ENCODE measurements at places on chromosomes 3 and 15. TPM values are rescaled to one million over a fixed set of nuclear protein-coding genes. Genes with fewer than 3 reads are reported as not detected.

DNA sequence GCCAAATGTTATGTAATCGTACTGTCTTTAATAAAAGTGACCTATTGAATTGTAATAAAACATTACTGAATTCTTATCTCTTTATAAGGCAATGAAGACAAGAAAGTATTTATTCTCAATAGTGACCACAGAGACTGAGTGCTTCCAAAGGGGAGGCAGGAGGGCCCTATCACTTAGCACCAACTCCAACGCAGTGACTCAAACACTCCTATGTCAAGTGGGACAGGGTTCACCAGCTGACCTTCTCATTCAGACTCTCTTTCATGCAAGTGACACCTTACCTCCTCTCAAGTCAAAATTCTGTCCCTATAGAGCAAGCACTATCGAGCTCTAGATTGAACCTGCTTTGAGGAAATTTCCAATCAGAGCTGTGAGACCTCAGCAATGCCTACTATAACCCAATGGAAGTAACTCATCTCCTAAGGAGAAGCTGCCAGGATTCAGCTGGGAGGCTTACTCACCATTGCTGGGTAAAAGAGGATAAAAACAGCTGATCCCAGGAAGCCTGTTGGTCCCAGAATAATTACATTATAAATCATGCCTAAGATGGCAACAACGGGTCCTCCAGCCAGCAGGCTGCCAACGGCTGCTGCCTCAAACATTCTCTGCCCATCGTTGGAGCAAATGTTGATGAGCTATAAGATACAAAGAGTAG, 35.6 kb downstream of the ABCC5 start:
- no peak for DNase-seq

GRCh38 chr3:143271136-143271535, 151.6 kb downstream of the CHST2 start:
- no peak for DNase-seq

Gene HYAL1
- 7.1 TPM for total RNA-seq

Gene ACTRT3
- 4.0 TPM for total RNA-seq

GRCh38 chr3:73052857-73053256, 8.6 kb upstream of the EBLN2 start:
- no peak for DNase-seq

DNA sequence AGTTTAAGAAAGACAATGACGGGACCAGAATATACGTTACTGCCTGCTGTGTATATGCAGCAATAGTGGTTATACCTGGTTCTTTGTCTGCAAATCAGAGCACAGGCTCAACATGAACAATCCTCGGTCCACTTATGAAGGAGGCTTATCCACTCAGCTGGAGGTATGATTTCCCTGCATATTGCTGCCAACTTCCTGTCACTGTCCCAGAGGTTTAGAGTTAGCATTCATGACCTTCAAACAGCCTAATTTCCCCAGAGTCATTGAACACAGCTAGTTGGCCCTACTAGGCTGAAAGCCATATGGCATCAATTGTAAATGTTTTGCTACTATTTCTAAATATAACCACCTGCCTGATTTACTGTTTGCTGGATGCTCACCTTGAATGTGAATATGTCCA, 224.9 kb upstream of the ZNF717 start:
- no peak for DNase-seq

Gene ZCWPW2
- total RNA-seq = 0.13 TPM

Gene PDZRN3
- total RNA-seq = not detected

DNA sequence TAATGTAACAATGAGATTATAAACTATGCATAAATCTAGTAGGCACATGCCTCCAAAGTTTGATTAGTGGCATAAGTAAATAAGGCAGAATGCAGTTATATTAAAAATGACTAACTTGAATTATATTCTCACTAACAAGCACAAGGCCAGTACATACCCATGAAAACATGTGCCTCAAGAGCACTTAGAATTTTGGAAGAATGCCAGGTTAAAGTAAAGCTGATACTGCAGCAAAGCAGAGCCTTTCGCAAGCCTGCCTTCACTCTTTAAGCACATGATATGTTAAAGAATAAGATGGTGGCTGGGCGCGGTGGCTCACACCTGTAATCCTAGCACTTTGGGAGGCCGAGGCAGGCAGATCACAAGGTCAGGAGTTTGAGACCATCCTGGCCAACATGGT, 49.0 kb downstream of the KBTBD12 start:
- no peak for DNase-seq

DNA sequence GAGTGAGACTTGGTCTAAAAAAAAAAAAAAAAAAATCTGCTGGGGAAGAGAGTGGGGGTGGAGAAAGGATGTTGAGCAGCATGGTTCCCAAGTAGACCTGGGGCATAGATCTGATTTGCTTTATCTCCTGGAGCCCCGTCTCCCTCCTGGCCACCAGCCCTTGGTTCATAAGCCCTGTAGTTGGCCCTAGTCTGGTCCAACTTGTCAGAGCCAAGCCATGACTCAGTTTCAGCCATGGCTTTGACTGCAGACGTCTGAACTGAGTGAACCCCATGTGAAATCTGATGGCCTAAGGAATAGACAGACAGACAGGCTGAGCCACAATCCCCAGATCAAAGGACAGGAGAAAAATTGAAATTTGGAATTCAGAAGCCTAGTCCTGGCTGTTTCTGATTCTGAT, 2.0 kb upstream of the CILP start:
- no peak for DNase-seq

Gene SLC33A1
- 46.4 TPM for total RNA-seq

DNA sequence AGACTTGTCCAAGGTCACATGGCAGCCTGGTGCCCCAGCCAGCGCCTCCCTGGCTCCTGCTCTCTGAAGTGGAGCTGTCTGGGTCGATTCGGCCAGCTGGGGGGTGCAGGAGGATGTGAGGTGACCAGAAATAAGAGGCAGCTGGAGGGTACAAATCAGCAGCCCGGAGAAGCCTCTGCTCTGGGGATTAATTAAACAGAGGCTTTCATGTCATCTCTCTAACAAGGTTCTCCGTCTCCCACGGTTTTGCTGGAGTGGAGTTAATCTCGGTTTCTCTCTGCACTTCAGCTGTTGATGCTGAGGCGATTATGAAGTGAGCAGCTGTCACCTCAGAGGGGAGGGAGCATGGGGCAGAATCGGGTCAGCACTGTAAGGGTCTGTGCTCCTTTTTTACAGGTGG, 236.8 kb downstream of the TLE3 start:
- no peak for DNase-seq
